ENCODE measurements at places on chromosomes 13 and 19. TPM values are rescaled to one million over a fixed set of nuclear protein-coding genes. Genes with fewer than 3 reads are reported as not detected.

The GJA3 gene
- total RNA-seq: 0.16 TPM

The FGF22 gene
- total RNA-seq: 0.19 TPM

The ZNF426 gene
- total RNA-seq: 22.9 TPM

The METTL21C gene
- not detected for total RNA-seq

The POU2F2 gene
- 9.8 TPM for total RNA-seq

The ZNF708 gene
- 16.5 TPM for total RNA-seq

The KLK14 gene
- total RNA-seq: 0.22 TPM

The YJEFN3 gene
- total RNA-seq: 3.7 TPM

The IGSF23 gene
- total RNA-seq: not detected

The ACER1 gene
- total RNA-seq: not detected

The HCST gene
- total RNA-seq: 16.7 TPM

The TINCR gene
- total RNA-seq: 0.94 TPM

The ZNF570 gene
- total RNA-seq: 8.2 TPM

The CEACAM3 gene
- total RNA-seq: 0.69 TPM

The PTH2 gene
- total RNA-seq: not detected

The PLK5 gene
- not detected for total RNA-seq

All from kidney (tissue), 22 donors.